ENCODE measurements at places on chromosomes 1 and 21. TPM values are rescaled to one million over a fixed set of nuclear protein-coding genes. Genes with fewer than 3 reads are reported as not detected.
A peak's percentile ranks its signal among the peaks of the same experiment; 100 is the strongest.

Gene FNDC5
- not detected for total RNA-seq

Gene FAM229A
- total RNA-seq = 2.6 TPM

GRCh38 chr1:8397511-8397910 lies 79.6 kb downstream of the SLC45A1 start:
- no peaks in the 10 kb centered on the region for H3K27me3 ChIP-seq
- H3K4me1 ChIP-seq = peaks cover 52% of the 10 kb centered on the region
- peaks cover 40% of the 10 kb centered on the region for H3K36me3 ChIP-seq
- no peak for DNase-seq
- peak overlapping the region; percentile 23 for H3K27ac ChIP-seq

DNA sequence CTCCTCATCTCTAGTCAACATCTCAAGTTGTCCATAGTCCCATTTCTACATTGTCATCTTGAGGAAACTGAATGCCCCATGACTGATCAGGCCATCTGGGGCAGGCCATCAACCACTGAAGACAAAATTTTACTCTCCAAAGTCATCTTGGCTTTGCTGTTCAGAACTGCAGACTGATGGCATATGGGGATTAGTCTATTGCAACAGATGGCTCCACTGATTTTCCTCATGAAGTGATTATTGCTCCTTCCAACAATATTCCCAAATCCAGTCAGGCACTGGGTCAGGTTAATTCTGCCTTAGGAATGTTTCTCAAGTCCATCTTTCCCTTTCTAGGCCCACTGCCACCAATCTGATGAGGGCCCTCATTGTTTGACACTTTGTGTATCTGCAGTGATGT lies 101.7 kb downstream of the ESRRG start:
- no peaks in the 10 kb centered on the region for H3K36me3 ChIP-seq
- H3K27me3 ChIP-seq = no peaks in the 10 kb centered on the region
- H3K4me3 ChIP-seq = no peak overlapping the region
- no peaks in the 10 kb centered on the region for H3K4me1 ChIP-seq

GRCh38 chr1:246761396-246761795 lies 37.2 kb downstream of the SCCPDH start:
- peaks cover 14% of the 10 kb centered on the region for H3K36me3 ChIP-seq
- no peak overlapping the region for H3K4me3 ChIP-seq
- no peak for DNase-seq

DNA sequence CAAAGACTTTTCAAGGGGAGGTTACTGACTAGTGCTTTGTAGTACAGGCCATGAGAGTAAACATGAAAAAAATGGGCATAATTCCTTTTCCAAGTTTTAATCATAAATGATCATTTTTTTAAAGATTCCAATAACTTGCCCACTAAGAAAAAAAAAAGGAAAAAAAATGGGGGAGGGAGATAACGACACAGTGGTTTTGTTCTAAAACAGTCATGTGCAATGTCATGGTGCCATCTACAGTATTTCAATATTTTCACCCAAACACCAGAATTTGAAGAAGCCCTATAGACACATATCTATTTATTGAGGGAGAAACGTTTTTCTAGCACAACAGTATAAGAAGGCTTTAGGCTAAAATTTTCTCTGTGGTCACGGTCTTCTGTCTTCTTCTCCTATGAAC lies 250.2 kb downstream of the LTN1 start:
- no peak overlapping the region for H3K4me3 ChIP-seq
- H3K27ac ChIP-seq = no peak overlapping the region
- DNase-seq = no peak
- H3K4me1 ChIP-seq = peaks cover 3% of the 10 kb centered on the region

Gene C1orf94
- not detected for total RNA-seq

DNA sequence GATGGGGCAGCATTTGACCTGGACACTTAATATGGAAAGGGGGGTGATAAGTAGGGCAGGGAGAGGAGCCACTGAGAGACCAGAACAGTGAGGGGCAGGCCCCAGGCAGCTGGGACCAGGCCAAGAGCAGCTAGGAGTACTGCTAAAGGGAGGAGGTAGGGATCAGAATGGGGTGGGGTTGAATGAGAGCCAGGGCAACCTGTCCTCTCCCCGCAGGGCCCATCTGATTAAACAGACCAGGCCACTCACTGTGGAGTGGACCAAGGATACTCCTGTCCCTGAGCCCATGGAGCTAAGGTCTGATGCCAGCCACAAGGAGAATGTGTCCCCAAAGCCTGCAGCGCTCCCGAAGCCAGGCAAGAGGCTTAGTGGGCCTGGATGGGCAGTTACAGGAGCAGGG lies 2.1 kb downstream of the C1orf167 start:
- no peak overlapping the region for H3K27ac ChIP-seq
- H3K4me3 ChIP-seq = no peak overlapping the region
- DNase-seq = no peak
